Kidney epithelial cell (primary cell): ENCODE measurements at places on chromosomes 5 and 9. TPM values are rescaled to one million over a fixed set of nuclear protein-coding genes. Genes with fewer than 3 reads are reported as not detected.
A peak's percentile ranks its signal among the peaks of the same experiment; 100 is the strongest.

- DNase-seq: no peak
Observed at GRCh38 chr5:132424167-132424880, 54.8 kb downstream of the SLC22A5 start.

DNA sequence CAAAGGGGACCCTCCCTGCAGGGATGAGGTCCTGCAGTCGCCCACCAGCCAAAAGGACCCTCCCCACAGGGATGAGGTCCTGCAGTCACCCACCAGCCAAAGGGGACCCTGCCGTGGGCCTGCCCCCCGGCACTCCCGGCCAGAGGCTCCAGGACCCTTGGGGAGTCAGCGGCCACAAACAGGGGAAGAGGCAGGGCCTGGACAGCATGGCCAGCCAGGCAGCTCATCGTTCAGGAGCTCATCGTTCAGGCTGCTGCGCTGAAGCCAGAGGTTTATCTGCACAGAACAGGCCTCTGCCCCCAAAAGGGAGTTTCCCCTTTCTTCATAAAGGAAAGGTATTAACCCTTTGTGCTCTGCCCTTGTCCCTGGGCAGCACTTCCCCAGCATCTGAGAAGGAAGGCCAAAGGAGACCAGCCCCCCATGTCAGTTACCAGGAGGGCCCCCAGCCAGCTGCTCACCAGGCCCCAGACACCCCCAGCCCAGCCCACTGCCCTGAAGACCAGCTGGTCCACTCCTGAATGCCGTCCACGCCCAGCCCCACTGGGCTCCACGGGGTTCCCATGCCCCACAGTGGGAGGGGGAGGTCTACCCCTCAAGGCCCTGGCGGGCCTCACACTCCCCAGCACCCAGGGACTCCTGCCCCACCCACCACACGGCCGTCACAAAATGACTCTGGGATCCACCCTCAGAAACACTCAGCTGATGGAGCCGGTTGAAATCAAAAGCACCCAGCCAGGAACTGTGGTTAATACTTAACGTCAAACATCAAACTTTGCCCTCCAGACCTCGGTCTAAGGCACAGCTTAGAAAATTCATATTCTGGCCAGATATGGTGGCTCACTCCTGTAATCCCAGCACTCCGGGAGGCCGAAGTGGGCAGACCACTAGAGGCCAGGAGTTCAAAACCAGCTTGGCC is 6.3 kb downstream of the SLC12A7 start:
- DNase-seq: no peak

- DNase-seq: no peak
Observed at GRCh38 chr5:36311956-36312355, 10.3 kb upstream of the RANBP3L start.

- no peak for DNase-seq
Observed at GRCh38 chr9:75636427-75637045, 253.9 kb upstream of the PCSK5 start.

DNA sequence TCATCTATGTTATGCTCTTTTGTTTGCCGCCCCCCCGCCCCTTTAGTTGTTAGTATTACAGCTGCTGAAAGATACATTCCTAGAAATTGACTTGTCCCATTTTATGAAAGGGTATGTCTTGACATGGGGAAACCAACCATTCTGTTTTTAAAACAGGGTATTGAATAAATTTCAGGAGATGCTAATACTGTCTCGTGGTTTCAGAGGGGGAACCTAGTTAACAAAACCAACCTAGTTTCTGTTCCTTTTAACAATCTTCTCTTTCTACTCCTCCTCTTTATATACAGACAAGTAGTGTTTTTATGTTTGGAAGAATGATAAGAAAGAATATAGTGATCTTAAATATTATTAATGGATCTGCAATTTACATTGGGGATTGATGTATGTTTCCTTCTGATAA is 3.5 kb downstream of the PIP5K1B start:
- DNase-seq: no peak

DNA sequence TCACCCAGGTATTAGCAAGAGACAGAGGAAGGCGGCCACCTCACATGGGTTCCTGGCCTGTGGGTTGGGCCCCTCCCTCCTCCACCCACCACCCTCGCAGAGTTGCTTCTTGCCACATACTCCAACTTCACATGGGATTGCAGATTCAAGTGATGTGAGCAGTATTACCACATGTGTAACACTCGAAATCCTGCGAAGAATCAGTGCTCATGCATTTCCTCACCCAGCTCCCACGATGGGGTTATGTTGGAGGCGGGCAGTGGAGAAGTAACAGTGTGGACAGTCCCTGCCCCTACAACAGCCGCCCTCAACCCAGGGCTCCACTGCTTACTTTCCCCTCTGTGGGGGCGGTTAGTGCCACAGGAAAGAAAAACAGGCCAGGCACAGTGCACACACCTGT is 3.9 kb upstream of the FBP1 start:
- no peak for DNase-seq

DNA sequence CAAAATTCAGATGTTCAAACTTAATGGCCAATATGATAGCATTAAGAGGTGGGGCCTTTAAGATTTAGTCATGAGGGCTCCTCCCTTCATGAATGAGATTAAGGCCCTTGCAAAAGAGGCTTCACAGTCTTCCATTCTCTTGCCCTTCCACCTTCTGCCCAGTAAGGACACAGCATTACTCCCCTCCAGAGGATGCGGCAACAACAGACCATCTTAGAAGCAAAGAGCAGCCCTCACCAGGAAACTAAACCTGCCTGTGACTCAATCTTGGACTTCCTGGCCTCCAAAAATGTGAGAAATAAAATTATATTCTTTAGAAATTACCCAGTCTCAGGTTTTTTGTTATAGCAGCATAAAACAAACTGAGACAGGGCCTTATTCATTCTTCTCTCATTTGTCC is 8.2 kb downstream of the AP3B1 start:
- no peak for DNase-seq

The WHRN gene
- total RNA-seq: 8.1 and 9.2 TPM in 2 replicates

DNA sequence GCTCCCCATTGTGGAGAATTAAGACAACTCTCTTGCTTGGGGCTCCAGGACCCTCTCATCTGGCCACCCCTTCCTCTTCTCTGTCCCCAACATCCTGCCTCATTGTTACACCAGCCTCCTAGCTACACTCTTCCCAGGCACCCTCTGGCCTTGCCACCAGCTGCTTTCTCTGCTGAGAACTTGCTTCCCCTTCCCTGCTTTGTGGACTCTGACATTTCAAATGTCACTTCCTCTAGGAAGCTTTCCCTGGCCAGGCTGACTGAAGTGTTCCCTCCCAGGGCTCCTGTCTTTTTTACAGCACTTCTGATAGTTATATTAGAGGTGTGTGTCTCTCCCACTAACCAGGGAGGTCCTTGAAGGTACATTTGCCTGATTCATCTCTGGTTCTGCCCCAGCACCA is 194.0 kb upstream of the KLF4 start:
- no peak for DNase-seq

- DNase-seq: no peak
Observed at GRCh38 chr5:98793223-98793622, 19.8 kb downstream of the RGMB start.

The TAF11L10 gene
- total RNA-seq: not detected in 2 replicates

DNA sequence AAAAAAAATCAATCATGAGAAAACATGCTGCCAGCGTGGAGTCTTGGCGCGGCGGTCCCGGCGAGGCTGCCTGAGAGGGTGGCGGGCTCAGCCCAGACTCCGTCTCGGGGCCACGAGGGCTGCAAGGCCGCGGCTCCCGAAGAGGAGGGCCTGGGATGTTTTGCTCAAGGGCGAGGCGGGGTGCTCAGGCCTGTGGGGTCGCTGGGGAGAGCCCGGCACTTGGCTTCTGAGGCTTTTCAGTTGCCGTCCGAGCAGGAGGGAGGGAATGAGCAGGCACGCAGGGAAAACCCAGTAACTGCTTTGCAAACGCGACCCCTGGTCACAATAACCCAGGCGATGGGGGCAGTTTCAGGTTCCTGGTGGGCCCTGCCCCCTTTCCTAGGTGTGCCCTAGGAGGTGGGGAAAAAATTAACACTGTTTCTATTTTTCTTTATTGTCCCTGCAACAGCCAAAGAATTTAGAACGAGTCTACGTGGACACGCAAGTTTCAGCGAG is 3.2 kb upstream of the IRX2 start:
- no peak for DNase-seq

The SPRY4 gene
- 34.7 and 36.9 TPM in 2 replicates for total RNA-seq

GRCh38 chr5:9507974-9508373 is 37.9 kb downstream of the SEMA5A start:
- DNase-seq: peak; percentile 19

DNA sequence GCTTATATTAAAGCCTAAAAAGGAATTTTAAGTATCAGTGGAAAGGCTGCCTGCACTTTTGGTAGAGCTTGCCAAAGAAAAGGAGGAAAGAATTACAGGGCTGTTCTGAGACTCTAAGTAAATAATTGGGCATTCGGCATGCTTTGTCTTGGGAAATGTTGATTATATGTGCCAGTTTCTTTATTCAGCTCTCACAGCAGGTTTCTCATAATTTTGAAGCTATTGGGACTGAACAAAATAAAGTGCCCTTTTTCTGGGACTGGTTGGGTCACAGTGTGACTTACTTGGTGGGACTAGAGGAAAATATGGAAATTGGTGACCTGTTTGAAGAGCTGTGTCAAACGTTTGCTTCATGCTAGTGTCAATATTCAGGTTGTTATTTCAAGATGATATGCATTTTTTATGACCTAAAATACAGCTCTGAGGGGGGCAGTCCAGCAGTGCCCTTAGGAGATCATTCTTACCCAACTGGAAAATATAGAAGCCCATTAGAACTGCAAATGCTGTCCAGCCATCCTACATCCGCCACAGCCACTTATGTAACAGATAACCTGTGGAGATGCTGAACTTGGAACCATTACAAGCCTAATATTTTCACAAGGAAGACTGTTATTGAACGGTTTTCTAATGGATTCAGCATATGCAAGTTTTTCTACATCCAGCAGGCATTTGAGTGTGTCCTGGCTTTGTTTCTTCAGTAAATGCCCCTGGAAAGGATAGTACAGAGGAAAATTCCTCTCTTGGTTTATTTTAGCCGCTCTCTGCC is 122.4 kb downstream of the SNCAIP start:
- no peak for DNase-seq

- no peak for DNase-seq
Observed at GRCh38 chr5:15600035-15600434, 100.1 kb downstream of the FBXL7 start.

DNA sequence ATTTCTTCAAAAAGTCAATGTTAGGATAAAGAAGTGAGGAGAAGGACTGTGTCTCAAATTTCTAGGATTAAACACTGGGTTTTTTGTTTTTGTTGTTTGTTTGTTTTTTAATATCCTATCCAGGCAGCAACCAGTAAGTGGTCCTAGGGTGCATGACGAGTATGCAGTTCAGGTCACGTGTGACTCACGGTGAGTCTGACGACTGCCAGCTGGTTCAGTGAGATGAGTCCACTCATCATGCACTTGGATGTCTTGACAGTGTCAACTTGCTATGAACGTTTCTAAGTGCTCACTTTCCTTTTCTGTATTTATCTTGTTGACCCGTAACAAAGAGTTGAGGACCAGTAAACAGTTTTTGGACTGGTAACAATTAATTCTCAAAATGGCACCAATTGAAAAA is 32.7 kb downstream of the ATG10 start:
- DNase-seq: peak; percentile 7

DNA sequence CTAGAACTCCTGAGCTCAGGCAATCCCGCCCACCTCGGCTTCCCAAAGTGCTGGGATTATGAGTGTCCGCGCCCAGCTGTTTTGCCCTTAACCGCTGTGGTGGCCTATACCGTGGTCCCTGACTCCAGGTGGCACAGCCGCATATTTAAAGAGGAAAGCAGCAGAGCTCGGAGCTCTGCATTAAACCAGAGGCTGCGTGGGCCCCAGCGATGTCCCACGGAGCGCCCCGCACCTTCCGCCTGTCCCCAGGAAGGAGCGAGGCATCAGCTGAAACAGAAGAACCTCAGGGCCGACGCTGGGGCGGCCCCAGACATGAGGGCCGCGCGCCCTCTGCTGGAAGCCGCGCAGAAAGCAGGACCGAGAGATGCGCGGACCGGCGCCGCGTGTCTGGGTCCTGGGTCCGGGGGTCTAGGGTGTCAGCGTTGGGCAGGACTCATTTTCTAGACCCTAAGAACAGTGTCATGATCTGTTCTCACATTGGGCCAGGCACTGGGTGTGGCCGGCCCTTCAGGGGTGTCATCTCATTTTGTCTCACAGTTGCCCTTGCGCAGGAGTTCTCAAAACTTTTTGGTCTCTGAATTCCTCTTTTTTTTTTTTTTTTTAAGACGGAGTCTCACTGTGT is 37.7 kb downstream of the LAMC3 start:
- peak; percentile 1 for DNase-seq

DNA sequence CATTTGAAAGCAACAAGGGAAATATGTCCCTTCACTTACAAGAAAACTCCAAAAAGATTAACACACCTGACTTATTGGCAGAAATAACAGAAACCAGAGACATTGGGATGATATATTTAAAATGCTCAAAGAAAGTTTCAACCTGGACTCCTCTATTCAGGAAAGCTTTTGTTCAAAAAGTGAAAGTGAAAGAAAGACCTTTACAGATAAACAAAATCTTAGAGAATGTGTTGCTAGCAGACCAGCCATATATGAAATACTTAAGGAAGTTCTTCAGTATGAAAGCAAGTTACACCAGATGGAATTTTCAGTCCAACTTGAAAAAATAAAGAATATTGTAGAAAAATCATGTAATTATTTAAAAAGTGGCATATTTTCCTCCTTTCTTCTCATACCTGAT is 1075.1 kb downstream of the NR2F1-AS1 start:
- DNase-seq: no peak

The ZNF782 gene
- total RNA-seq: 2.1 and 3.9 TPM in 2 replicates

DNA sequence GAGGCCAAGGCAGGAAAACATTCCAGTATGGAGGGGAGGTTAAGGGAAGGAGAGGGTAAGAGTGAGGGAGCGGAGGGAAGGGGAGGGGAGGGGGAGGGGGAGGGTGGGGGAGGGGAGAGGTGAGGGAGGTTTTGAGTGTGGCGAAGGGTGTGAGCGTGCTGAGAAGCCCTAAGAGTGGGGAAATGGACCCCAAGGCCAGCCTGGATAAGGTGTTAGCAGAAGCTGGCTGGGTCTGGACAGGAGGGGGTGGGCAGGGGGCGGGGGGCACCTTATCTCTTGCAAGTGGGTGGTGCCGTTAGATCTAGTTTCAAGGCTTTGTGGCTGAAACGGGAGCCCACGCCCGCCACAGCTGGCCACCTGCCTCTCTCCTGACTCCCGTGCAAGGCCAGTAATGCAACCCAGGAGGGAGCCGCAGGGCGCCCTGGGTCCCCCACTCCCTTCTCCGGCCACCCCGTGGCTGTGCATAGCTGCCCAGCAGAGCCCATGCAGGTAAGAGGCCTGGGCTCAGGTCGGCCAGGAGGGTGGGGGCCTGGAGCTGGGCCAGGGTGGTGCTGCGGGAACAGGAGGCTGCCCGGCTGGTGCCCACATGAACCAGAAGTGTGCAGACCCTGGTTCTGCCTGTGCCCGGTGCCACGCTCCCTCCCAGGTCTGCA is 677 bp downstream of the RNF224 start:
- no peak for DNase-seq

DNA sequence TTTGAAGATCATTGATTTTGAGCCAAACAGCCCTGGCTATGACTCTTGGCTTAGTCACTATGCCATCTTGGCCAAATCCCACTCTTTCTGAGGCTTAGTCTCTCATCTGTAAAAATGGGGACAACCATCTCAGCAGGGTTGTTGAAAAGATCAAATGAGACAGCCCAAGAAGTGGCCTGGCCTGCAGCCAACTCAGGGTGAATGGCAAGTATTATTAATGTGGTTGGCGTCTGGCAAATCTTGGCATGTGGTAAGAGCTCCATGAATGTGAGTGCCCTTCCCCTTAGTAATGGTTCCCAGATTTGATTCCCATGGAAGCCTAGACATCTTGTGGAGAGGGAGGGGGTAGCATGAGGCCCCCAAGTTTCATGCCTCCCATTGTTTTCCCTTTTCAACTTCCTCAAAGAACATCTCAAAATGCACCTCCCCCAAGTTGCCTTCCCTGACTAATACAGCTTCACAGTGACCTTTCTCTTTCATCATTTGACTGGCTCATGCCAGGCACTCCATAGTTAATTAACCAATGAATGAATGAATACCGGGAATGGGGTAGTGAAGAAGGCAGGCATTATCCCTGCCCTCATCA is 11.8 kb upstream of the TGFBI start:
- peak; percentile 86 for DNase-seq
